ENCODE measurements at places on chromosomes 5 and 9. TPM values are rescaled to one million over a fixed set of nuclear protein-coding genes. Genes with fewer than 3 reads are reported as not detected.

GRCh38 chr9:90815183-90815943 lies 13.7 kb downstream of the SYK start:
- no peak for DNase-seq

- DNase-seq = no peak
Measured at GRCh38 chr5:108720391-108720790, 27.3 kb upstream of the FER start.

SOHLH1 gene
- not detected for total RNA-seq

GRCh38 chr9:76581731-76582130 lies 122.7 kb downstream of the GCNT1 start:
- DNase-seq = peak; percentile 35

DNA sequence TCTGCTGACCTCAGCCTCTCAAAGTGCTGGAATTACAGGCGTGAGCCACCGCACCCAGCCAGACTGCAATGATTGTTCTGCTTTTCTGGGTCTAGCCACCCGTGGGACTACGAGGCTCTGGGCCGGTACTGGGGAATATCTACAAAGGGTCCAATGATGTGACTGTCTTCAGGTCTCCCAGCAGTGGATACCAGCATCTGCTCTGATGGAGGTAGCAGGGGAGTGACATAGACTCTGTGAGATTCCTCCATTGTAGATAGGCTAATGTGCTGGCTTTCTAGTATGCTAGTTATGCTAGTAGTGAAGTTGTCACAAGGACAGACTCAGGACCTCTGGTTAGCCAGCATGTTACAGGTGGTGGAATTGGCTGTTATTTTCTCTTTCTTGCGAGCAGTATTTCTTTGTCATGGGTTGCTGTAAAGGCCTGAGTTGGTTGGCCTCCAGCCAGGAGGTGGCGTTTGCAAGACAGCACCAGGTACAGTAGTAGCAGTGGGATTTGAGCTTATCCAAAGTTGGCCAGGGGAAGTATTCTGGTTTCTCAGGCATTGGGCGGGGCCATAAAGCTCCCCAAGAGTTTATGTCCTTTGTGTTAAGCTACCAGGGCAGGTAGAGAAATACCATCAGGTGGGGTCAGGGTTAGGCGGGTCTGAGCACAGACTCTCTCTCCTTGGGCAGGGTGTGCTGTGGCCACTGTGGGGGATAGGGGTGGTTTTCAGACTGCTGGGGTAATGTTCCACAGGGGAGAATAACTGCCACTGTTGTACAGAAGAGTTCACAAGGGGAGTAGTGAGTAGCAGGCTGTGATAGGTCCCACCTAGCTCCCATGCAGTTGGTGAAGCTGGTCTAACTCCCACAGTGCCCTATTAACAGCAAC lies 105.2 kb downstream of the SGCD start:
- no peak for DNase-seq

- DNase-seq = no peak
Measured at GRCh38 chr5:148974642-148975327, 88.1 kb downstream of the SH3TC2 start.

DNA sequence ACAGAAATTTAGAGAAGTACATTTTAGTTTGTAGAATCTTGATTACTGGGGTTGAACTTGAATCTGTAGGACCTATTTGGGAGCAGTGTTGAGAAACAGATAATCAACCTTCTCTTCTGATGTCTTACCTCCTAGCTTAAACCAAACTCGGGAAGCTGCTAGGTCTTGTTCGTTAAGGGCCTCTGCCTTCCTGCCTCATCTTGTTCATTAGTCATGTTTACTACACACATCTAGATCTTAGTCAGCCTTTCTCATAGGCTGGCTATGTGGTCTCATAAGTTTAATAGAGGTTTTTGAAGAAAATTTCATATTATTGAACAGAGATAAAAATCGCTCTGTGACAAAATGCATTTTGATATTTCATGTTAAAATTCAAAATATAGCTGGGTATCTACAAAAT lies 331.0 kb upstream of the EDIL3 start:
- DNase-seq = no peak

GRCh38 chr5:137735555-137736284 lies at the start of gene KLHL3:
KLHL3 (minus strand) TSS chr5:137736089; CDS start chr5:137735646, 443 bp downstream.
- peak; percentile 62 for DNase-seq

- no peak for DNase-seq
Measured at GRCh38 chr9:99040251-99040900, 64.5 kb upstream of the TGFBR1 start.

NMUR2 gene
- total RNA-seq = not detected

GRCh38 chr5:8686707-8687106 lies 817.8 kb downstream of the MTRR start:
- DNase-seq = no peak

DNA sequence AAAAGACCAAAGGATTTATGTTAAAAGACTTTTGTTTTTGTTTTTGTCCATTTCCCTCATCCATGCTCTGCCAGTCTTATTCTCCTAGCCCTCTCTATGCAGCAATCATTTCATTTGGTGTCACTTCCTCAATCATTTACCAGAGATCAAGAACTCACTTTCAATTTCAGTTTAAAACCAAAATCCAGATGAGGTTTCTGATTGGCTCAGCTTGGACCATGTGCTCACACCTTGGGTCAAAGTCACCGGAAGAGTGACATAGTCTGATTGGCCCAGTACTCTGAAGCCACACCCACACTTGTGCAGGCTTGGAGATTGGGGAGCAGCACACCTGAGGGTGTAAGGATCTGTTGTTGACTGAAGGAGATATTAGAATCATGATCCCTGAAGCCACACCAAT lies 79.6 kb downstream of the TLR4 start:
- no peak for DNase-seq

TAF11L5 gene
- not detected for total RNA-seq

- no peak for DNase-seq
Measured at GRCh38 chr5:14510880-14511279, 70.7 kb upstream of the OTULINL start.

GRCh38 chr9:12822111-12822510 lies 47.3 kb downstream of the LURAP1L start:
- no peak for DNase-seq

GRCh38 chr5:56278335-56278753 lies 45.2 kb upstream of the ANKRD55 start:
- DNase-seq = peak; percentile 23

DNA sequence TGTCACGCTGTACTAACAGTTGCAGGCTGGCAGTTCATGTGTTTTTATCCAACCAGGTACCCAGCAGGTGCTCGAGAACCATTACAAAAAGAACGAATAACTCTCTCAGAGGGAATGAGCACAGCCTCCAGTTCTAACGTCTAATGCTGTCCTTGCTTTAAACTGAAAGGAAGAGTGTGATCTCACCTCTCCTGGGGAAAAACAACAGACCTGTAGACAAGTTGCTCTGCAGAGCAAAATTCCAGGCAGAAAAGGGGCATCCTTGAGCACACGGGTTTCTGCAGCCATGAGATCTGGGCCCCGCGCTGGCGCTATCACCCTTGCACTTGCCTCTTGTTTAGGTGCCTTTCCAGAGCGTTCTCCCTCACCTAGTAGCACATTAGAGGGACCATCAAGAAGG lies 92.5 kb upstream of the DNAH5 start:
- DNase-seq = no peak

- DNase-seq = no peak
Measured at GRCh38 chr9:93057042-93057702, 1.3 kb upstream of the SUSD3 start.

GRCh38 chr9:89505911-89506310 lies 8.0 kb upstream of the SEMA4D start:
- peak; percentile 74 for DNase-seq

DNA sequence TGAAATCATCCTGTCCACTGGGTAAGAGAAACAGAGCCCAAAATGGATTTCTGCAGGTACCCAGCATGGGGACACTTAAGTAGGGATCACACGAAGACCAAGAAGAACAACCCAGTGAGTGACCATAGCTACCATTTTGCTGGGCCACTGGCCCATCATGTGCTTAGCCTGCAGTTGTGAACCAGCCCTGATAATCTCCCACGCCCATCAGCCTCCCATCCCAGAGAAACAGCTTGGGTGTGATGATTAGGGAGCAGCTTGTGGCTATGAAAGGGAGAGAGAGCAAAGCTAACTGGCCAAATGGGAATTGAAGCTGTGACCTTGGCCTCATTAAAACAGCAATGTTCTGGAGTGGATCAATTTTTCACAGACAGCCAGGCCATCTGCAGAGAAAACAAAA lies 138.5 kb downstream of the SLC24A2 start:
- DNase-seq = no peak

- no peak for DNase-seq
Measured at GRCh38 chr5:81428861-81429260, 34.9 kb upstream of the ACOT12 start.

DNA sequence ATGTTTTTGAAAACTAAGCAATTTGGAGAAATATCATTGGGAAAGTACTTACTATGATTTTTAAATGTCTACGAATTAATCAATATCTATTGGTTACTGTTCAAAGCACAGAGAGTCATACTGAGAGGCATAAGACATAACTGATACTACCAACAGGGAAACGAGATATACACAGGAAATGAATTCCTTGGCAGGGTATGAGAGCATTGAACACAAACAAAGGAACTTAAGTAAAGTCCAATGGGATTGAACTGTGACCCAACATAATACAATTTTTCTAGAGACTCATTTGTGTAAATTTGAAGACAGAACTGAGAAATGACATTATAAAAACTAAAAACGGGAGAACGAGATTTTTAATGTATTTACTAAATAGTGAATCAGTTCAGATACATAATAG lies 1.3 kb upstream of the ITGA1 start:
- DNase-seq = no peak

GRCh38 chr5:179323026-179323870 lies 22.0 kb downstream of the ADAMTS2 start:
- DNase-seq = peak; percentile 11

S1PR3 gene
- 6.6 TPM for total RNA-seq

SLC46A2 gene
- total RNA-seq = not detected

IFNA21 gene
- not detected for total RNA-seq

DNA sequence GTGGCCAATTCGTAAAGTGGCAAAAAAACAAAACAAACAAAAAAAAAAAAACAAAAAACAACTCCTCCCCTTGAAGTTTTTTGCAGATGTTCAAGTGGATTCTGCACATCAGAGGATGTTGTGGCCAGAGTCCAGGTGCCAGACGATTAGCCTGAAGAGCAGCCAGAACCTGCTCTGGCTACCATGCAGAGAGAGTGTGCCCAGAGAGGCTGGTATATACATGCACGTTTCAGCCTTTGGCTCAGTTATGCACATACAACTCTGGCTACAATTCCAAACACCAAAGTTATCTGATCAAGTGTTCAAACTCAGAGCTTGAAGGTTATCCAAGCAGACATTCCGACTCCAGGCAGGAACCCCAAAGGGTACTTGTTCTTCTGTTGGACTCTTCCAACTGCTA lies 34.7 kb downstream of the GGTA1 start:
- no peak for DNase-seq

DNA sequence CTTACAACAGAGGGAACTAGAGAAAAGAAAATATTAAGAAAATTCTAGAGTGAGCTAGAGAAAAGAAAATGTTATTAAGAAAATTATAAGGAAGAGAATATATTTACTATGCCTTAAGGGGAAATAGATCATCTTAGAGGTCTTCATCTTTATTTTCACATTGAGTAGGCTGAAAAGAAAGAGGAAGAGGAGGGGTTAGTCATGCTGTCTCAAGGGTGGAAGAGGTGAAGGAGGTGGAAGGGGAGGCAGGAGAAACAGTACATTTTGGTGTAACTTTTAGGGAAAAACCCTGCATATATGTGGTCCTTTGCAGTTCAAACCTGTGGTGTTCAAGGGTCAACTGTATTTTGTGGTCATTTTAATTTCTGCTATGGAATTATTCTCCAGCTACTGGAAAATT lies 46.6 kb downstream of the PPIP5K2 start:
- DNase-seq = no peak

GRCh38 chr5:14830210-14831005 lies 41.2 kb downstream of the ANKH start:
- DNase-seq = no peak

DNA sequence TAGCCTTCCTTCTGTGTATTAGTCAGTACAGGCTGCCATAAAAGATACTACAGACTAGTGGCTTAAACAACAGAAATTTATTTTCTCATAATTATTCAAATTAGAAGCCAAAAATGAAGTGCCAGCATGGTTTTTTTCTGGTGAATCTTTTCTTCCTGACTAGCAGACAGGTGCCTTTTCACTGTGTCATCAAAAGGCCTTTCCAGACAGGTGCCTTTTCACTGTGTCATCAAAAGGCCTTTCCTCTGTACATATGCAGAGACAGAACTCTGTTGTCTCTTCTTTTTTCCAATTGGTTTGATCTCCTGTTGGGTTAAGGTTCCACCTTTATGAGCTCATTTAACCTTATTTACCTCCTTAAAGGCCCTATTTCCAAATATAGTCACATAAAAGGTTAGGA lies 599.9 kb downstream of the ISL1 start:
- no peak for DNase-seq

DNA sequence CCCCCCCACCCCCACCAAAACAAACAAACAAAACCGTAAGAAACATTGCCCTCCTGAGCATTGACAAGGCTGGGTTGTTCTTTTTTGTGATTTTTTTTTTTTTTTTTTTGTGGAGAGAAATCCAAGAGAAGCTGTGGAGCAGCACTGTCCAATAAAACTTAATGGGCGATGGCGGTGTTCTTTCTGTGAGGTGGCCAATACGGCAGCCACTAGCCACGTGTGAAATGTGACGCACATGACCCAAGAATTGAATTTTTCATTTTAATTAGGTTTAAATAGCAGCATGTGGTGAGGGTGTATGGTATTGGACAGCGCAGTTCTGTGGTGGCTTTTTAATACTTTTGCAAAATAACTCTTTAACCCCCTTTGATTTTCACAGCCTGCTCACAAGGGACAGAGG lies 251.1 kb downstream of the PDZD2 start:
- no peak for DNase-seq

GRCh38 chr5:56512313-56512996 lies 279.3 kb upstream of the ANKRD55 start:
- DNase-seq = no peak

DNA sequence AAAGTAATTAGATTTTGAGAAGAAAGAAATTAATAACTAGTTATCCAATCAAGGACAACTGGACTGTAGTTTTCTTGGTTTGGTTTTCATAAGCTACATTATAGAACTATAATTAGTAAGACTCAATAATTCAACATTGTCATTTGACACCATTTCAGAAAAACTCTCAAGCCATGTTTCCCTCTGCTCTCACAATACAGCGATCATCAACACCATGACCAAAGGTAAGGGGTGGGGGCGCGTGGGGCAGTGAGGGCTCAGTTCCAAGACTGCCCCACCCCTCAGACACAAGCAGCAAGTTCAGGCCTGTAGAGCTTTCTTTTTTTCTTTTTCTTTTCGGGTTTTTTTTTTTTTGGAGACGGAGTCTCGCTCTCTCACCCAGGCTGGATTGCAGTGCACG lies 6.4 kb downstream of the CMBL start:
- peak; percentile 23 for DNase-seq

- peak; percentile 46 for DNase-seq
Measured at GRCh38 chr5:69492923-69493395, 369 bp downstream of the OCLN start.

GRCh38 chr5:74378464-74378863 lies 262.1 kb downstream of the ENC1 start:
- no peak for DNase-seq

PLAA gene
- 17.9 TPM for total RNA-seq

GRCh38 chr5:17448877-17449276 lies 49.2 kb upstream of the TAF11L2 start:
- no peak for DNase-seq

PRUNE2 gene
- total RNA-seq = 15.2 TPM

Data from body of pancreas (tissue), 4 donors.